ENCODE measurements at places on chromosomes 3 and 15. TPM values are rescaled to one million over a fixed set of nuclear protein-coding genes. Genes with fewer than 3 reads are reported as not detected.
A peak's percentile ranks its signal among the peaks of the same experiment; 100 is the strongest.

The SIDT1 gene
- total RNA-seq = 26.8 TPM

- DNase-seq = peak; percentile 16
These were observed 72.1 kb downstream of the EPHA3 start for GRCh38 chr3:89179355-89180001.

The ACOX2 gene
- total RNA-seq = 0.16 TPM

- DNase-seq = no peak
These were observed 83.7 kb upstream of the ARHGEF3 start for GRCh38 chr3:56885453-56885852.

GRCh38 chr15:62753518-62754221 is 288.9 kb upstream of the TPM1 start:
- no peak for DNase-seq

The GOLGA8M gene
- not detected for total RNA-seq

DNA sequence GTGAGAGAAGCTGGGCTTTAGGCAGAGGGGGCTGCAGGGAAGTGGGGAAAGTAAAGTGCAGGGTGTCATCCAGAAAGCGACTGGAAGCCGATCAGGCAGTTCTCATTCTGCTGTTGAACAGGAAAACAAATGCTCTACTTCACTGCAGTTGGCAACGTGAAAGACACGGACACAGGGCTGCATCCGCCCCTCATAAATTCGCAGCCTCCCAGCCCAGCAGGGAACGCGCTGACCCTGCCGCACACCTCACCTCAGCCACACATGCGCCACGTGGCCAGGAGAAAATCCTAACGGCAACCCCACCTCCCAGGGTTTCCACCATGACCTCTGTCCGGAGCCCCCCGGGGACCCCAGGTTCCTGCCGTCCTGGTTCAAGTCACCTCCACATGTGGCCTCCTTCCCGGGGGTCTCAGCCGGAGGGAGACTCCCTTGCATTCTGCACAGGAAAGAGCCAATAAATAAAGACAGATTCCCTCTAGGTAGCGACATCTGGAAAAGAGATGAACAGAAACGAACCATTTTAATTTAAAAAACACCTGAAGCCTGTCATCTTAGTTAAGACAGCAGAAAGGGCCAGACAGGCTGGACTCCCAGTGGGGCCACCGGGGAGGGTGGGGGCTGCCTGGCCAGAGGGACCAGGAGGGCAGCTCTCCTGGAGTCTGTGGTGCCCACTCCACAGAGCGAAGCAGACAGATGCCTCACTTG is 118.7 kb downstream of the TMEM266 start:
- no peak for DNase-seq

DNA sequence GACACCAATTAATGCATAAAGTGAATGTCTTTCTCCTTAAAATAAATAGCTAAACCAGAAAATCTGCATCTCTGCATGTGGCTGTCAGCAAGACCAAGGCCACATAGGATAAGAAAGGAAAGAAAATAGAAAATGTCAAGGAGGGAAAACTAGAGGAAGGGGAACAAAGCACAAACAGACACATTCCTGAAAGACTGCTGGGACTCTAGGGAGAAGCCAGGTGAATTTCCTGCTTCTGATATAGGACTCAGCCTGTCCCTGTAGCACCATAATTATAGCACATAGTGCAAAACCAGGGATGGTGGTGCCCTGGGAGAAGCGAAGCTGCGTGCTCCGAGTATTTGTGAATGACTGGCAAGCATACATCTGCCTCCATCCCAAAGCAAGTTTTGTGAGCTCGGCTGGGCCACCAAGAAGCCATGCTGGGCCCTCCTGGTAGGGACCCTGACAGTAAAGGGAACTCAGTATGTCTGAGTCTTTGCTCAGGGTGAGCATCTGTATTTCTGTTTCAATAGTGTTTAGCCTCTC is 14.2 kb downstream of the FSTL1 start:
- DNase-seq = no peak
